Esophagus squamous epithelium (tissue), 5 donors: ENCODE measurements at places on chromosomes 3 and 15.
A peak's percentile ranks its signal among the peaks of the same experiment; 100 is the strongest.

DNA sequence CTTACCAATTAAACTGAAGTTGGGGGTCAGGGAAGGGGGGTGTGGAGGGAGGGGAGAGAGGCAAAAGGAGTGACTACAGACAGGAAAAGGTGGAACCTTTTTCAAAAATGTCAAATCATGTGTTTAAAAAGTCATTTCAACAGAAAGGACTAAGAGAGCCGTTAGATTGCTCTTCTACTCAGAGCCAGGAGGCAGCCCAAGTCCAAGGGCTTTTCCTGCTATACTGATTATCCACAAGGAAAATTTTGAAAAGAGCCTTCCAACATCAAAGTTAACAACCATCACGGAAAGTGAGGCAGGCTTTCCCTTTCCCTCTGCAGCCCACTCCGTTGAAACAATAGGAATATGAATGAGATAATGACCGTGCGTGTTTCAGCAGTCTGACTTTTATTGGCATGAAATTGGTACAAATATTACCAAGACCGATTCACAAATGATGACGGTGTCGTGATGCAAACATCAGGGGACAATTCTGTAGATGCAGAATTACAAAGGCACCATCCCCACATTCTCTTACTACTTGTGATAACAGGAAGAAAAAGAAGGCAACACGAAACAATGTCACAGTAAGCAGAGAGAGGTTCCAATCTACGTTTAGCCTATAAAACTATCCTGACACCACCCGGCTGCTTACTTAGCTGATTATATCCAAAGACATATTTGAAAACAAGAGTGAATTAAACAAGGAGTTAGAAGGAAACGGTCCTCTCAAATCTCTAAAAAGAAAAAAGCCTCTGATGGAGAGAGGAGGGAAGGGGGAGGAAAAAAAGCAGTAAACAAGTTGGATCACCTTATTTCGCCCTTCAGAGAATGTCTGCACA is 453.7 kb downstream of the FOXP1 start:
- DNase-seq = no peak

GRCh38 chr3:129703913-129704312 is 97.4 kb upstream of the PLXND1 start:
- DNase-seq = no peak

GRCh38 chr3:172705170-172705569 is 5.7 kb downstream of the NCEH1 start:
- no peak for DNase-seq

DNA sequence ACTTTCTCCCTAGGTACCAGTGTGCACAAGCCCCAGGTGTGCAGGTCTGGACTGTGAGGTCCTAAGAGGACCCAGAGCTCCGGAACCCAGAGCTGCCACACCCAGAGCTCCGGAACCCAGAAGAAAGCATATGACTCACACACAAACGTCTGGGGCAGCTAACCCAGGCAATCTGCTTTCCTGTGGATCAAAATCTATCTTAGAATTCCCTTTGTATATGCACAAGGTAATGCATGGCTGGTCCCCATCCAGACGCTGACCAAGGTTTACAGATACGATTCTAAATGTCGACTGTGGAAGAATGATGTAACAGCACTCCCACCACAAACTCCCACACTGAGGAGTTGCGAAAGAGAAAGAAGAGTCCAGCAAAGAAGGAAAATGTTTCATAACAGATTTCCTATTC is 15.7 kb downstream of the KCNMB2 start:
- no peak for DNase-seq

DNA sequence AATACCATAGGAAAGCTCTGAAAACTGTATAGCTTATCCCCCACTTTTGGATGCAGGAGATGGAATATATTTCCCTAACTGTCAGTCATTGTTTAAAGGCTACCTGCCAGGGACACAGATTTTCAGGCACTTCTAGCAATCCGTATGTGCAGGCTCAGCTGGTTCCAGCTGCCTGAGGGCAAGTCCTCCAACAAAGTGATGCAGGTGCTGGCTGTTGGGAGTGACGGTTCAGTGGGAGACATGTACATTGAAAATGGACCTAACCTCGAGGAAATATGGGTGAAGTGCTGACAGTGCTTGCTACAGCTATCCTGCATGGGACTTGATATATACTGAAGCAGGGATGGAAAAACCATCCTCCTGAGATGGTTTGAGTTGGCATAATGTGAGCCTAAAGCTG is 153.1 kb upstream of the GAP43 start:
- DNase-seq = no peak

GRCh38 chr3:94004301-94004910 is 24.0 kb downstream of the STX19 start:
- DNase-seq = no peak

GRCh38 chr3:141802316-141803077 is 39.3 kb downstream of the GRK7 start:
- DNase-seq = no peak

- DNase-seq = no peak
Observed at GRCh38 chr3:144187531-144188210, 216.0 kb downstream of the DIPK2A start.

GRCh38 chr3:180580934-180581333 is 21.0 kb upstream of the TTC14 start:
- DNase-seq = no peak

DNA sequence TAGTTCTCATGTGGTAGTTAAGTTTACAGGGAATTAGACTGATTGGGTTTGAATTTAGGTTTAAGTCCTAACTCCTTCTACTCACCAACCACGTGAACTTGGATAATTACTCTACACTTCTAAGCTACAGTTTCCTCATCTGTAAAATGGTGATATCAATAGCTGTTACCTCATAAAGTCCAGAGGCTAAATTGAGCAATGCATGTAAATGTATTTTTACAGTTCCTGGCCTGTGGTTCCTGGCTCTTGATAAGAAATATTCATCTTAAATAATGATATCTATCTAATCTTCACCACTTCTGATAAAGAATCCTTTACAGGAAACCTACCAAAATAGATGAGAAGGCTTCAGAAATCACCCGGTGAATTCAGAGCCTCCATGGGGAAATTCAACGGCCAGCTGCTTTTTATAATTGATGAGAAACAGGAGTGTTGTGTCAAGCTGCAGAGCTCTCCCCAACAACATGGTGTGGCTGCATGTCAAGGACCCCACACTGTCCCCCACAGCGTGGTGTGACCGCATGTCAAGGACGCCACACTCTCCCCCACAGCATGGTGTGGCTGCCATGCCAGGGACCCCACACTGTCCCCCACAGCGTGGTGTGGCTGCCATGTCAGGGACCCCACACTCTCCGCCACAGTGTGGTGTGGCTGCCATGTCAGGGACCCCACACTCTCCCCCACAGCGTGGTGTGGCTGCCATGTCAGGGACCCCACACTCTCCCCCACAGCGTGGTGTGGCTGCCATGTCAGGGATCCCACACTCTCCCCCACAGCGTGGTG is 80.8 kb upstream of the PEX5L start:
- DNase-seq = no peak

GRCh38 chr3:116318370-116318769 is 126.9 kb downstream of the LSAMP start:
- DNase-seq = no peak

- peak; percentile 59 for DNase-seq
Observed at GRCh38 chr15:75043509-75044257, 20.3 kb downstream of the PPCDC start.

DNA sequence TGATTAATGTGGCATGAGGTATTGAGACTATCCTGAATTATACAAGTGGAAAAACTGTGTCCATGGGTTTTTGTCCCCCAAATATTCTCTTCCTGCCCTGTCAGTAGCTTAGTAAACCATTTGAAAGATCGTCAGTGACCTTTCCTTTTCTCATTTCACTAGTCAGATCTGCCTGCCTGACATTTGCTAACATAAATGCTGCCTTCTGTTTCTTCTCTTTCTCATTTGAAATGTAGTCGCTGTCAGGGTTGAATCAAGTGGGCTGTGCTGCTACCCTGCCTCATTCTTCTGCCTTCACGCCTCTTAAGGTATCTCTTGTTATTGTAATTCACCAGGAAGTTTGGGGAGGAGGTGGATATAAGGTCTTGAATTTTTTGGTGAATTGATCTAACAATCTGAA is 67.5 kb downstream of the LRCH3 start:
- DNase-seq = no peak

- no peak for DNase-seq
Observed at GRCh38 chr15:74555192-74555591, 14.2 kb downstream of the ARID3B start.

DNA sequence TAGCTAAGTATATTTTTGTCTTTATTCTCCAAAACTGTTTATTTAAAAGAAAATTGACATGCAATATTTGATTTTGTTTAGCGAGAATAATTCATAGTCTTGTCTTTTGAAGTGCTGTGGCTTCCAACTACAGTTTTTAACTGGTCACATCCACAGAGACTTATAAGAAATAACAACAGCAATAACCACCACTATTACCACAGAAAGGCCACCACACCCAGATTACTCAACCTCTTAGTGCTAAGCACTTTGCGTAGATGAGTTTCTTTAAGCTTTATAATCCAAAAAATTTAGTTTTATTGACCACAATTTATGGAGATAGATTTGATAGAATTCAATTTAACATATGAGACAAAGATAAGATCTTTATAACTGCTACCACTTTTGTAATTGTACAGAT is 468.4 kb upstream of the UBE2E2 start:
- no peak for DNase-seq

DNA sequence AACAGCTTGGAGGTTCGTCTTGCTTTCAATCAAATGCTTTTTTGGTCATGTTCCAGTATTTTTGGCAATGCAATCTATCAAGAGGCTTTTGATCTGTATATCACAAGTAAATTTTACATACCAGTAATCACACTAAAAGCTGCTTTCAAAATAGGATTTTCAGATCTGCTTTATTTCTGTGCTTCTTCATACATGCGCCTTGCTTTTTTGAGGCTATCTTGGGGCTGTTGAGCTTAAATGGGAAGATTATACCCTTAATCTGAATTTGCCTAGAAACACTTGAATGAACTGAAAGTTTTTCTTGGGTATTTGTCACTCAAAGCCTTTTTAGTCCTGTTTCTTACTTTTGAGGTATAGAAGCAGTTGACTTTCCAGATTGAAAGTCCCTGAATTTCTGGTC is 62.1 kb upstream of the DCBLD2 start:
- no peak for DNase-seq

- no peak for DNase-seq
Observed at GRCh38 chr3:180018543-180018942, 18.2 kb downstream of the PEX5L start.

DNA sequence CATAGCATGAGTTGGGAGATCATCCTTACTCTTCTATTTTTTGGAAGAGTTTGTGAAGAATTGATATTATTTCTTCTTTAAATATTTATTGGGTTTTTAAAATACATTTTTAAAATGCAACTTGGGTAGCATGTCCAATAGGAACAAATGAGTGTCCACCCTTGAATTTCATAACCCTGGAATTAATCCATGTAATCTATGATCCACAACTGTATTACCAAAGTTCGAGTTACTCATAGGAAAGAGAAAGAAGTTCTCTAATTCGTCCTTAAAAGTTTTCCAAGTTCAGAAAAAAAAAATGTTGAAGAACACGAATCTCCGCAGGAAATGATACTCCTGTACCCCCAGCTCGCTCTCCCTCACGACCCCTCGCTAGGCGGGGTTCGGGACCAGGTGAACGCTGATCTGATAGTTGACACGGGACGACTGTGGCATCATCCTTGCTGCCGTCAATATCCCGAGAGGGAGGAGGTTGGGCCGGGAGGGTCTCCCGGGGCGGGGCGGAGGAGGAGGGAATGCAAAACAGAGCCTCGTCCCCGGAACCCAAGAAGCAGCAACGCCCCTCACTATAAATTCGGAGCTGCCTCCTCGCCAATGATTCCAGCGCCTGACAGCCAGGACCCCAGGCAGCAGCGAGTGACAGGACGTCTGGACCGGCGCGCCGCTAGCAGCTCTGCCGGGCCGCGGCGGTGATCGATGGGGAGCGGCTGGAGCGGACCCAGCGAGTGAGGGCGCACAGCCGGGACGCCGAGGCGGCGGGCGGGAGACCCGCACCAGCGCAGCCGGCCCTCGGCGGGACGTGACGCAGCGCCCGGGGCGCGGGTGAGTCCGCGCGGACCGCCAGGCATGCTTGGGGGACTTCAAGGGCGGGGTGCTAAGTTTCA is at the start of gene AGTR1:
TSS of gene AGTR1 (plus strand) at position 598 of the 884 bp plus-strand sequence. CDS start 43,133 bp downstream, outside the sequence.
- DNase-seq = no peak

DNA sequence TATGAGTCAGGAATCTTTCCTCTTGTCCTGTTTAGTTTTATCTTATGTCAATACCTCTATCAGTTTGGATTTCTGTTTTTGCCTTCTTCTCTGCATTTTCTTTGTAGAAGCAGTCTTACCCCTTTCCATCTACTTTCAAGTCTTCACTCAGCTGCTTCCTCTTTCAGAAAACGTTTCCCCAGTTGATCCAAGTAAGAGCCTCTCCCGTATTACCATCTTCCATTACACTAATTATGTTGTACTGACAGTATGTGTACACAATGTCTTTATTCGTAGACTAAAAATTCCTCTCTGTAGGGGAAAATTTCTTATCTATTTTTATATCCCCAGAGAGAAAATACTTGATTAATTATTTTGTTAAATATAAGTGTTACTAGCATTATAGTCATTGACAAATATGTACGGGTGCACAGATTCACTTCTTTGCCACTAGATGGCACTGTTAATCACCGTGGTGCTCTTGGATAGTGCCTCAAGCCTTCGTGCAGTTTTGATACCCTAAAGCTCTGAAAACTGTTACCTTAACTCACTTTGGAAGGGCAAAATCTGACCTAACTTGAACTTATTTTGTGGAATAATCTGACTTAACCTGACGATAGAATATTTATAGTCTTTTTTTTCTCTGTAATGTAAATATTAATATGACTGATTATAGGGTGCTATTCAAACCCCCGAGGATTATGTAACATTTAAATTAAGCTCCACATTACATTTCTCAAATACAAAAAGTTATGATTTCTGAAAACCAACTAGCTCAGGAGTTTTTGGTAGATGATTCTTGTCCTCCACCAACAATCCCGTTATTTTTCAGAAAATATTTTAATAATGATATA is 74.2 kb upstream of the POU1F1 start:
- no peak for DNase-seq

DNA sequence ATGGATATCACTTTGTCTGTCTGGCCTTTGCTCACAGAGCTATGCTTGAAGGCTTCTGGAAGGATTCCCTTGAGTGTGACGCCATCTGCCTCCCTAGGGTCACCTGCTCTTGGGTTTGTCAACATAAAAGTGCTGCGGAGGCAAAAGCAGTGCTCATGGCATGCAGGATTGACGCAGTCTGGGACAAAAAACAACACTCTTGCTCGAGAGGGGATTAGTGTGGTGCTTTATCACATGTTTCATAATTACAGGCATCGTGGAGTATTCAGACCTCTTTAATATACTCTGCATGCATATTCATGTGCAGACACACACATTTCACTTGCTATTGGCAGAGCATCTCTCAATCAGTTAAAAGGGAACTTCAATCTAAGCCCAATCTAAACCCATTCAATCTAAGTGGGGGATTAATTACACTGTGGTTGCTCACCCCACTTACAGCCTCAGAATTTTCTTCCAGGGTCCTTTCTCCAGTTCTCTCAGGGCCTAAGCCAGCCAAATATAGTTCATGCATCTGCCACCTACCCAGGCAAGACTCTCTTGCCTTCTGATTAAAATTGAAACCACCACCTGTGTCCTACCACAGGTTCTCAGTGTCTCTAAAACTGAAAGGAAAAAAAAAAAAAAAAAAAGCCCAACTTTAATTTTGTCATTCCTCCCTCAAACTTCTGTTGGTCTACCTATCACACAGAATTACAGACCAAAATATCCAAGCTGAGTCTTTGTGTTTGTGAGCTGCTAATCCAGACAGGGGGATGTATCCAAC is 75.6 kb downstream of the BFSP2 start:
- DNase-seq = no peak
